Dermis lymphatic vessel endothelial cell (primary cell): ENCODE measurements at places on chromosomes 2 and 18. TPM values are rescaled to one million over a fixed set of nuclear protein-coding genes. Genes with fewer than 3 reads are reported as not detected.

EVX2 gene
- not detected in 2 replicates for total RNA-seq

TMEM127 gene
- 23.8 and 25.6 TPM in 2 replicates for total RNA-seq

PROKR1 gene
- total RNA-seq, result not detected in 2 replicates

BCL11A gene
- total RNA-seq, result 0.65 and 1.4 TPM in 2 replicates

EPHA4 gene
- total RNA-seq, result 0.17 and 0.54 TPM in 2 replicates

TCF23 gene
- total RNA-seq, result not detected in 2 replicates

GCG gene
- total RNA-seq, result not detected in 2 replicates

EMX1 gene
- not detected in 2 replicates for total RNA-seq

LRP2 gene
- total RNA-seq, result under 0.01 TPM in 2 replicates

C2orf15 gene
- 0.11 and 0.26 TPM in 2 replicates for total RNA-seq

SMARCAL1 gene
- total RNA-seq, result 8.8 and 10.0 TPM in 2 replicates

IGFBP2 gene
- 1.4 and 9.6 TPM in 2 replicates for total RNA-seq

IL1F10 gene
- not detected in 2 replicates for total RNA-seq

TRMT61B gene
- 9.4 and 10.0 TPM in 2 replicates for total RNA-seq

ABCG5 gene
- not detected in 2 replicates for total RNA-seq

LIPG gene
- total RNA-seq, result 0.26 and 0.33 TPM in 2 replicates

GPR55 gene
- total RNA-seq, result not detected in 2 replicates
